ENCODE measurements at places on chromosomes 5 and 9. TPM values are rescaled to one million over a fixed set of nuclear protein-coding genes. Genes with fewer than 3 reads are reported as not detected.

The ZBTB34 gene
- total RNA-seq, result 4.0 TPM

The SPATA31D4 gene
- total RNA-seq, result not detected

The DBH gene
- not detected for total RNA-seq

The FOXI1 gene
- total RNA-seq, result not detected

The GDA gene
- total RNA-seq, result 1.2 TPM

The LOX gene
- 1.6 TPM for total RNA-seq

The CCL27 gene
- total RNA-seq, result not detected

The PLPPR1 gene
- not detected for total RNA-seq

The GPR151 gene
- not detected for total RNA-seq

Measured in A549 treated with Hydrocortisone at 1 μM for 4 hours (cell line).